Heart left ventricle (tissue), 16 donors: ENCODE measurements at places on chromosomes 6 and 20. TPM values are rescaled to one million over a fixed set of nuclear protein-coding genes. Genes with fewer than 3 reads are reported as not detected.

Gene SLC35D3
- polyA plus RNA-seq = 0.03 TPM

Gene ERGIC3
- polyA plus RNA-seq = 120 TPM

- no peak for DNase-seq
These were observed 4.0 kb downstream of the PLAGL2 start for GRCh38 chr20:32203356-32204204.

DNA sequence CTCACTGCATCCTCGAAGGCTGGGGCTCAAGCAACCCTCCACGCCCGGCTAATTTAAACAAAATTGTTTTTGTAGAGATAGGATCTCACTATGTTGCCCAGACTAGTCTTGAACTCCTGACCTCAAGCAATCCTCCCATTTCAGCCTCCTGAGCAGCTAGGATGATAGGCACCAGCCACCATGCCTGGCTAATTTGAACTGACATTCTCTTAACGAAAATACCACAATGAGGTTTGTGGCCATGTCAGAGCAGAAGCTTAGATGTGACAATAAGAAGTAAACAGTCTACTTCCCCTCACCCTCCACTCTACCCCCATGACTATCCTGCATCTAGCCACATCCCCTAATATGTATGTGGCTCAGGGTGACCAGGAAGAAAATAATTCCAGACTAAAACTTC lies 74.8 kb upstream of the PLCB4 start:
- no peak for DNase-seq

GRCh38 chr6:130632897-130633296 lies 194.3 kb upstream of the SMLR1 start:
- DNase-seq = no peak

DNA sequence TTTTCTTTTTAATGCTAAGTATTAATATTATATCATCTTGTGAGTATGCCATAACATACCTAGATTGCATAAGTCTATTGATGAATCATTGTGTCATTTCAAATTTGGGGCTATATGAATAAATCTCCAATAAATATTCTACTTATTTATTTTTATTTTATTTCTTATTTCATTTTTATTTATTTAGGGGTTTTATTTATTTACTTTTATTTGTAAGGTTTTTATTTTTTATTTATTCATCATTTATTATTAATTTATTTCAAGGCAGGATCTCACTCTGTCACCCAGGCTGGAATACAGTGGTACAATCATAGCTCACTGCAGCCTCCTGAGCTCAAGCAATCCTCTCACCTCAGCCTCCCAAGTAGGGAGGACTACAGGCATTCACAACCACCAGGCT lies 36.3 kb downstream of the BMP5 start:
- DNase-seq = no peak

DNA sequence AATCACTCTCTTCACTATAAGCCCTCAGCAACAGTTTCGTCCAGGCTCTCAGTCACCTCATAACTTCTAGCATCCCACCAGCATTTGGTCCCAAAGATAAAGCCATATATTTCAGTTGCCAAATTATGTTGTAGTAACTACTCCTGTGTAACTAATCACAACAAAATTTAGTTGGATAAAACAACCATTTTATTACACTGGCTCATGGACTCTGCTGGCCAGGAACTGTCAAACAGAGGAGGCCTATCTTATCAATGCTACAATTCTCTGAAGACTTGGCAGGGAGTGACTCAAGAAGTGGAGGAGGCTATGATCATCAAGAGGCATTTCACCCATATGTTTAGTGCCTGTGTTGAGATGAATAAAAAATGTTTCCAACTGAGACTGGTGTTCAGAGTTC lies 1082.3 kb upstream of the GJE1 start:
- DNase-seq = no peak

GRCh38 chr6:26044140-26045064 lies 42.8 kb upstream of the HFE start:
- no peak for DNase-seq

GRCh38 chr20:62386383-62387218 lies at the start of gene RPS21:
RPS21 (plus strand) TSS chr20:62387103; CDS start chr20:62387339, 236 bp downstream.
- DNase-seq = peak; percentile 94

Gene CHRNA4
- polyA plus RNA-seq = 0.23 TPM

- DNase-seq = no peak
These were observed 1137.7 kb downstream of the EPHA7 start for GRCh38 chr6:92281571-92282076.

DNA sequence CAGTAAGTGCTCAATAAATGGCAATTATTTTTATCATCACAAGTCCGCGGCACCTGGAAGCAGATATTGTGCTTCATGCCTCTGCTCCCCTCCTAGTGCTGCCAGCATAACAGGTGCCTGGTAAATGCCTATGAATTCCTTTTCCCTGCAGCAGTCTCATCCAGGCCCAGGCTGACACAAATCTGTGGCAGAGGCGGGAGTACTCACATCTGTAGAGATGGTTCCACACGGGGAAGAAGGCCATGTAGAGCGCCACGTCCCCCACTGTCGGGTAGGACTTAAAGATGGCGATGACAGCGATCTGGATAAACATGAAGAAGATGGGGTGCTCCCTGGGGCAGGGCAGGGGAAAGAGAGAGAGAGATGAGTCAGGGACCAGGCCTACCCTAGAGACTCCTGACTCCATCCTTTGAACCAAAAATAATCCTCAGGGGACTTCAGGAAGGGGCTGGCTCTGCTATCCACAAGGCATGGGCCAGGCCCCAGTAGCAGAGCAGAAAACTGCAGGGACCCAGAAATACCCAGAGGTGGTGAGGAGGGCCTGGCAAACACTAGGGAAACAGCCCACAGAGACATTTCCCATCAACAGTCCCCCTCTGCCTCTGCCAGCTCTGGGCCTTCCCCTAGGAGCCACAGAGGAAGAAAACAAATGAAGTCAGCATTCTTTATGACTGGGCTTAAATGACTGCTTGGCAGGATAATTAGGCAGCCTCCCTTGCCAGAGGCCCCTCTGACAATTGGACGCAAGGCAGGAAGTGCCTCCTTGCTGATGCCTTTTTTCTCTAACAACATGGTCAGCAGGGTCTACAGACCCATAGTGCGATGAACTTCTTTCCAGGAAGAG lies 23.0 kb downstream of the MAP1LC3A start:
- no peak for DNase-seq

Gene SSTR4
- not detected for polyA plus RNA-seq

DNA sequence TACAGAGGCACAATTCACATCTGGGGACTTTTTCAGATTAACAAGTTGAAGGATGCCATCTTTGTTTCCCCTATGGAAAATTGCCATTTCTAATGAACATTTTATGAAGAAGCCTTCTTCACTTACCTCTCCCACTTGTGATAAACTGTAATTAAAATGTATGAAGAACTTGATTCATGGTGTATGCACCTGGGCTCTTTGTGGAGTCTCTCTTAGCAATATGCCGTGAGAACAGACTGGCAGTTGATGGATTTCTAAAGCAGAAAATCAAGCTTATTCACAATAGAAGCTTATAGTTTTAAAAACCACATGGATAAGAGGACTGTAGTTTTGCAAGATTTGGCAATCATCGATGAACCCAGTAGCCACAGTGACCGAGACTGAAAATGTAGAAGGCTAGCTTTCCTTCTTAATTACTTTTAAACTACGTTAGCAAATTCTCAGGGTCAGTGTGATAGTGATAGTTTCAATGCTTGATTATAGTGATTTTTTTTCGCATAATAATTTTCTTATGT lies 270.6 kb downstream of the PRL start:
- DNase-seq = no peak

Gene SPATA2
- 4.3 TPM for polyA plus RNA-seq

Gene NOX3
- not detected for polyA plus RNA-seq

DNA sequence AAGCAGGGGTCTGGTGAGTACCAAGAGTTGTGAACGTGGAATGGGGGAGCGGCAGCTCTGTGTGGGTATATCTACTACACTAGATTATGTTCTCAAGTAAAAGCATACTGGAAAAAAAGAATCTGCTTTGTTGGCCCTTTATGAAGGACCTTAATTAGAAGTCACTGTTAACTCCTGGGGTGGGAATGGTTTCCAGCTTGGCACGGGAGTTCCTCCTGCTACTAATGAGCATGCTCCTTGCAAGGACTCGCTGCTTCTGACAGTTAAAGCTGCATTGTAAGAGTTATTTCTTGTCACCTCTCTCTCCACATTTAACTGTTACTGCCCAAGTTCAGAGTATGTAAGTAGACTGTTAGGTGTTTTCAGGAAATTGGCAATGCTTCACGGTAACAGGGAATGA lies 292.7 kb downstream of the ZFAND3 start:
- no peak for DNase-seq

Gene FOXA2
- polyA plus RNA-seq = not detected

GRCh38 chr6:64034291-64034690 lies 398.7 kb downstream of the PHF3 start:
- DNase-seq = no peak

DNA sequence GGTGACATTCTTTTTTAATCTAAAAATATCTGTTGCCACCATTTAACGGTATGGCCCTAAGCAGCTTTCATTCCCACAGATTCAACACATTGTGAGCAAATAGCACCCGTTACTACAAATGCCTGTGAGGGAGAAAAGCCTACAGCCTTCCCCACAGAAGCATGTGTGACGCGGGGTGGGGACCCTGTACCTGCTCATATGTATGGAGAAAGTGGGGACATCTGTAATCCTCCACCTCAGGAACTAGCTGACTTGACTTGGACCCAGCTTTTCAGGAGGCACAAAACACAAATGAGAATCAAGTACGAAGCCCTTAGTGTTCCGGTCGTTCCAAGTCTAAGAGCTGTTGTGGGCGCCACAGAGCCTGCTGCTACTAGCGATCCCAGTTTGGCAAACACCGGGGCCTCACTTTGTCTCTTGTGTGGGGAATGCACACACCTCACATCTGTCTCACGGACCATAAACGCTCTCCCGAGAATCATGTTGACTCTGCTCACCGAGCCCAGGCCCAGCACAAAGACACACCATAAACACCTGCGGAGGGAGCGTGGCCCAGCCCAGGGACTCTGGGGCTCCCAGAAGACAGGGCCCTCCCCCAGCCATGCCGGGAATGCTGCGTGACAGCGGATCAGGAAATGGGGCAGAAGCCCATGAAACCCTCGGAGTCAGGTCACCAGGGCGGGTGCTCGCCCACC lies 21.6 kb downstream of the DLL1 start:
- no peak for DNase-seq

- DNase-seq = peak; percentile 44
These were observed 2.1 kb downstream of the SALL4 start for GRCh38 chr20:51800060-51800871.

DNA sequence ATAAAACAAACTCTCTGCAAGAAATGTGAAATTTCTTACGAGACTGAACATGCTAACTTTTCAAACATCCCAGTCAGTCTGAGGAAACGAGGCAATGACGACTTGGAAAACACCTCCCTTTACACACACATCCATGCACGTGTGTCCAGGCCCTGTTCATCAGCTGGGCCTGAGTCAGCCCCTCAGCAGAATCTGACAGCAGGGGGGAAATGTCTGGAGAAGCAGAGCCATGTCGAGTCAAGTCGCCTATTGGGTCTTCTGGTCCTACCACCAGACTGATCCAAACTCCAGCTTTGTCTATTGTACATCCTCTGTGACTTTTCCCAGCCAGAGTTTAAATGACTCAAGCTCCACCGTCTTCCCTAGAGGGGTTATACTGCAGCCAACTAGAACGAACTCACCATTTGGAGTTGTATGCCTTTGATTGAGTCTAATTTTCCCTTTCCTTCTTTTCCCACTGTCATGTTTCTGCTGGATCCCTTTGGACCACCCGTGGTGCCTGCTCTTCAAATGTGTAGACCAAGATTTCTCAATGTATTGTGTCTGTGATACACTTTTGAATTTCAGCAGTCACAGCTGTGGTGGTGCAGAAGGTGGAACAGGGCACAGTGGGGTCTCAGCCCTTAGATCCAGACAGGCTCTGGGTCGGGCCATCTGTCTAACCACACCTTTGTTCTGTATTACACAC lies 254.0 kb downstream of the CDC5L start:
- DNase-seq = peak; percentile 57

DNA sequence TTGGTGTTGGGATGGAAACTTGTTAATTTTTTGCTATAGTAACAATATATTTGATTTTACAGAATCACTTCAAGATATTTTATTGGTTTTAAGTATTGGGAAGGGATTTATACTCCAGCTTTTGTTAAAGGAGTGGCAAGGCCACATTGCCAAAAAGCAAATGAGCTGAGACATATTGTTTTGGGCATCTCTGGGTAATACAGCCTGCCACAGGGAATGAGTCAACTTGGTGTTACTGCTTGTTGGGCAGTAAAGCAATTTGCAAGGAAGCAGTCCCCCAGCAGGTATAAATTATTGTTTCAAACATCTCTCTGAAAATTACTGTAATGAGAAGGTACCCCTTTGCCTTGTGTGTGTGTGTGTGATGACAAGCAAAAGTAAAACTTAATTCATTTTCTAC lies 868.3 kb upstream of the FLRT3 start:
- no peak for DNase-seq

Gene KHDRBS2
- polyA plus RNA-seq = not detected

Gene PRSS35
- 0.15 TPM for polyA plus RNA-seq

DNA sequence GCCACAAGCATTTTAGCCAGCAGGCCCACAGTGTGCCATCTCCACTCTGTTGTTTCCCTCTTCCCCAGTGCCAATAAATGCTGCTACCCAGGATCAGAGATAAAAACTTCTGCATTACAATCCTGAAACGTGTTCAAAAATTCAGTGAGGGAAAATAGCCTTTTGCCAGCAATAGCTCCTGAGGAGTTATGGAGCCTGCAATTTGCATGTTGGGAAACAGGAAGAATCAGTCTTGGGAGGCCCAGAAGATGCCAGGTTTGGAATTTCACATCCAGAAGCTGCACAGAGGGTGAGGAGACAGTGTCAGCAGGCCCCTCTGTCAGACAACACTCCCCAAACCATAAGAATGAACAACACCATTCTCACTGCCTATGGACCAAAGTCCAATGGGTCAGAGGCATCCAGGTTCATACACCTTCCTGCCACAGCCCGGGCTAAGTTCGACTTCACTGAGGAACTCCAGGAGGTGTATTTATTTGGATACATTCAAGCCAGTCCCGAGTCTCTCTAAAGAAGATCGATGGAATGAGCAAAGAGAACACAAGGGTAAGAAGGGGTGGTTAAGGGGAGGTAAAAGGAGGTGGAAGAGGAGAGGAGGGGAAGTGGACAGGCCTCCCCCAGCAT lies 20.8 kb downstream of the RRBP1 start:
- DNase-seq = no peak

DNA sequence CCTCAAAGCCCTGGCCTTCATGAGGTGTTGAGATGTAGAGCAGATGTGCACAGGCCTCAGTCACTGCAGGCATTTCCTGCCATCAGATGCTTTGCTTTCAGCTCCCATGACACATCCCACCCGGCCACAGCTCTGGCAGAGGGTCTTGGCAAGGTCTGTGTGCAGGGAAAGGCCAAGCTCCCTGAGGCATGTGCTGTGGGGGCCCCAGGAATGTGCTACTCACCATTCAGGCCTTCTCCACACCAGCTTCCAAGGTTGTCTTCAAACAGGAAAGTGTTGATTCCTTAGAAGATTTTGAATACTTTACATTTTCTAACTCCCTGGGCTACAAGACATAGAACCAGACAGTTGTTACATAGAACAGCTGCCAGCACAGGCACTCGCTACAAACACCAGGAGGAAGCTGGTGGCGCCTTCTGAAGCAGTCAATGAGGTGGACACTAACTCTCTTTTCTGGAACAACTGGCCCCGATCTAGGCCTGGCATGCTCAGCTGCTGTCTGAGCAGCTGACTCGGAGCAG lies 27.8 kb downstream of the CASS4 start:
- DNase-seq = peak; percentile 82
